WTC11 (cell line): ENCODE measurements at places on chromosomes 2 and 18.

GRCh38 chr2:8094526-8094925 is 587.3 kb upstream of the ID2 start:
- DNase-seq, result no peak

DNA sequence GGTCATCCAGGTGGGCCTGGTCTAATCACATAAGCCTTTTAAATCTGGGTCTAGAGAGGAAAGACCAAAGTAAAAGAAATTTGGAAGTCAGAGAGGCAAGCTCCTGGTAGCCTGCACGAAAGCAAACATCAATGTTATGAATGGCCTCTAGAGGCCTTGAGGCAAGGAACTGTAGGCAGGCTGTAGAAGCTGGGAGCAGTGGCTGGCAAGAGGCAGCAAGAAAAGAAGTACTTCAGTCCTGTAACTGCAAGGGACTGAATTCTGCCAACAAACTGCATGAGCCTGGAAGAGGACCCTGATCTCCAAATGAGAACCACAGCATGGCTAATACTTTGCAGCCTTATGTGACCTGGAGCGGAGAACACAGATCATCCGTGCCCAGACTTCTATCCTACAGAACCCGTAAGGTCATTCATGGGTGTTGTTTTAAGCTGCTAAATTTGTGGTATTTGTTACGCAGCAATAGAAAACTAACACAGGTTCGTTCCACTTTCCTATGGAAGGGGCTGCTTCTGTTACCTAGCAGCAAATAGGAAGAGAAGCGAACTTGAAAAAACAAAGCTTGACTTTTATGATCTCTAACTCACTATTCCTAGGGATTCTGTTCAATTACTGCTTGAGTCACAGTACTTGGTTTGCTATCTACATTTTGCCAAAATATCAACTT is 1.2 kb downstream of the IMMT start:
- no peak for DNase-seq

- DNase-seq, result no peak
Observed at GRCh38 chr2:145736871-145737270, 1217.0 kb upstream of the ZEB2 start.

DNA sequence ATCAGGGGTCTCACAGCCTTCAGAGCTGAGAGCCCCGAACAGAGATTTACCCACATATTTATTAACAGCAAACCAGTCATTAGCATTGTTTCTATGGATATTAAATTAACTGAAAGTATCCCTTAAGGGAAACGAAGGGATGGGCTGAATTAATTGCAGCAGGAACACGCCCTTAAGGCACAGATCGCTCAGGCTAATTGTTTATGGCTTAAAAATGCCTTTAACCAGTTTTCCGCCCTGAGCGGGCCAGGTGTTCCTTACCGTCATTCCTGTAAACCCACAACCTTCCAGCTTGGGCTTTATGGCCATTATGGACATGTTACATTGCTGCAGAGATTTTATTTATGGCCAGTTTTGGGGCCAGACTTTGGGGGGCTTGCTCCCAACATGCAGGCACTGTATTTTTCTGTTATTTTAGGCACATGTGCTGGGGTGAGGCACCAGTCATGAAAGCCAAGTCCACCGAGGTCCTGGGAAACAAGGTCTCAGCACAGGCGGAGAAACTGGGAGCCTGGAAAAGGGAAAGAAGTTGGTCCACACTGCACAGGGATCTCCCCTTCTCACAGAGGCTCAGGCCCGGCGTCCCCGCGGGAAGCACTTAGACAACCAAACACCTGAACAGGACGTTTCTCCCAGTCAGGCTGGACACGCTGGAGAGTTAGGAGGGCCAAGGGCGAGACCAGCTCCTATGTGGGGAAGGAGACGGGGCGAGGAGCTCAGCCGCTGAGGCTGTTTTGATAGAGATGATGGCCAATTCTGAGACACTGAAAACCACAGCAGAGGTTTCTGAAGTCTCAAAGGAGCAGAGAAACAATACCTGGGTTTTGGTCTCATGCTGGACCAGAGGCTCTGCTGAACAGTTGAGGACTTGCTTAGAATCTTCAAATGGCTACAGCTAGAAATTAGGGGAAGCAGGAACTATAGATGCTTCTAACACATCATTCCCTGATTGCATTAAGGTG is 86.7 kb downstream of the TMEM18 start:
- no peak for DNase-seq

DNA sequence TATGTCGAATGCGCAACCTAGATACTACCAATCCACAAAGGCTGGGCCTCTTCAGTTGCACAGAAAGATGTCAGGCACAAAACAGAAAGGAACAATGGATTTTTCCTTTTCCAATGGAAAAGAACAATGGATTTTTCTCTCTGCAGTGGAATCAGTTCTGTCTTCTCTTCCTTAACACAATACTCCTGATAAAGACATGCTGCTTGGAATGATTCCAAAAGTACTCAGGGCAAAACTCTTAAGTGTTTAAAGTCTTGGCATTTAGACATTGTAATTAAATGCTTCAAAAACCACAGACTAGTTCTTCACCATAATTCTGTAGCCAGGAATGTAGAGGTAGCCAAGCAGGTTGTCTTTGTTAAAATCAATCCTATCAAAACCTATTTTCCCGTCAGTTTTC is 46.7 kb upstream of the FLACC1 start:
- DNase-seq, result no peak

DNA sequence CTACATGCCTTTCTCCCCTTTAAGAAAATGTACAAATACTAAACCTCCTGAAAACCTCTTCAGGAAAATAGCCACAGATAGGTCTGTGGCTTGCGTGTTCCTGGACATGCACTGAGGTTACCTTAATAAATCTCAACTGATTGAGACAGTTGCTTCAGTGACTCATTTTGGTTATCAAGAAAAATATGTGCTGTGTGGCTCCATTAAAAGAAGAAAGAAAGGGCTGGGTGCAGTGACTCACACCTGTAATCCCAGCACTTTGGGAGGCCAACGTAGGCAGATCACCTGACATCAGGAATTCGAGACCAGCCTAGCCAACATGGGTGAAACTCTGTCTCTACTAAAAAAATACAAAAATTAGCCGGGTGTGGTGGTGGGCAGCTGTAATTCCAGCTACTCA is 27.1 kb downstream of the CREG2 start:
- no peak for DNase-seq

- no peak for DNase-seq
Observed at GRCh38 chr2:42216694-42217093, 47.5 kb downstream of the EML4 start.

DNA sequence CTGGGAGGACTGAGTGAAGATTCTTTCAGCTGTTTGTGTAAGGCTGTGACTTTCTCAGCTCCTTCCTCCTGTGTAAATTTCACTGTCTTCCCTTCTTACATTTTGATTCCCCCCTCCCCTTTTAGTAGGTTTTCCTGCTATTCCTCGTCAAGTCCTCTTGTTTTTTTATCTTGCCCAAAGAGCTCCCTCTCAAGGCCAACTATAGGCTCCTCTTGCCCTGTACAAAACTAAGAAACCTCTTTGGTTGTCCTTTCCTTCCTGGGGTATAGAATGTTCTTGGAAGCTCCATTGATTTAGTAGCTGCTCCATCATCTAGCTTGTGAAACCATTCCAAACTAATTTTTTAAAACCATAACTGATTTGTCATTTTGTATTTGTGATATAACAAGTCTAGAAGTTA is 7.3 kb downstream of the CCDC121 start:
- no peak for DNase-seq

DNA sequence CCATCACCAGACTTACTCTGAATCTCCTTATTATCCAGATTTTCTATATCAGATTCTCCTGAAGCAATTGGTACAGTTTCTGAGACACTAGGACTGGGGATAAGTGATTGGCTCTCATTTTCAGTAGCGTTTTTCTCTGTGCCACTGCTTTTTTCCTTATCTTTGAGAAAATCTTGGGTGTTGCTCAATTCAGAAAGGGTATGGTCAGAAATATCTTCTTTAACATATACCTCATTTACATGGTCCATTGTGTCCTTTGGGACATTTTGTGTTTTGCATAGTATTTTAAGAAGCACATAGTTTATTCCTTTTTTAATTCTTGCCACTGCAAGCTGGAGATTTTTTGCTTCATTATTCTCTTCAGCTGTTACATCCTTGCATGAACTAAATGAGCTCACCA is 56.6 kb upstream of the SCN9A start:
- no peak for DNase-seq

DNA sequence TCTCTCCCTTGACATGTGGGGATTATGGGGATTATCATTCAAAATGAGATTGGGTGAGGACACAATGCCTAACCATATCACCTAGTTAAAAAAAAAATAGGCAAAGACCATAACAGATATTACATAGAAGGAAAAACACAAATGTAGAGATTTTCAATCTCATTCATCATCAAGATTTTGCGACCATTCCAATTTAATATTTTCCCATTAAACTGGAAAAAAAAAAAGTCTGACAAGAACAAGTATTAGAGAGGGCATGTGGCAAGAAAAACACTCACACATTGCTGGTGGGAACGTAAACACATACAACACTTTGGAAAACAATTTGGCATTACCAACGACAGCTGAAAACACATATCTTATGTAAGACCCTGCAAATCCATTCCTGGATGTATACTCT is 71.0 kb upstream of the MYCN start:
- no peak for DNase-seq

- no peak for DNase-seq
Observed at GRCh38 chr2:1662606-1663180, 81.6 kb downstream of the PXDN start.

GRCh38 chr2:200101922-200102321 is 146.5 kb downstream of the MAIP1 start:
- no peak for DNase-seq

DNA sequence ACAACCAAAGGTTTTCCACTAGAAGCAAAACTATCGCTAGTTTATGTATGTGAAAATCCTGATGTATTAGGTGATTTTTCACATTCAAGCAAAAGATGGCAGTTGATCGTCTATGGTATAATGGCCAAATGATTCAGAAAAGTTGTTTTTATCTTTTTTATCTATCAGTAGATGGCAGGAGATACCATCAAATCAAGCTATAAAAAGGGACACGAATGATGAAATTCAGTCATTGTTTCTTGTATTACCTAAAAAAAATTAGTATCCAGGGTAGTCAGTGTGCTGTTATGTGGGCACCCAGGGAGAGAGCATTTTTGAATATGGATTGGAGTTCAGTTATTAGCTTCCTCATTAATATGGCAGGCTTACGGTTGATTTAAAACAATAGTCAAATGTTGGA is 22.9 kb upstream of the CAVIN2 start:
- no peak for DNase-seq

DNA sequence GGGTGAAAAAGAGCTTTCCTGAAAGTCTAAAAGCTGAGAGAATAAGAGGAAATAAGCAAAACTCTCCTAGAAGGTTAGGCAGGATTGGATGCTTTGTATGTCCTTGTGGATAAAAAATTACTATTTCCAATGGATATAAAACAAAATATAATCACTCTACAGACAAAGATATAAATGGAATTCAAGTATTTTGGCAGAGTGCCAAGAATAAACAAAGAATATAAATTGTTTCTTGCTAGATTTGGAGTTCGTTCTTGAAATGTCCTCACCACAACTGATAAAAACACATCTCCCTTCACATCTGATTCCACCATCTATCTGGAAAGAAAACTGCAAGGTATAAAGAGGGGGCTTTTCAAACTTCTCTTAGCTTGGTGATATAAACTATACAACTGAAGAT is 13.3 kb downstream of the SULT1C3 start:
- no peak for DNase-seq

GRCh38 chr2:27489118-27489497 is 435 bp downstream of the IFT172 start:
- no peak for DNase-seq

DNA sequence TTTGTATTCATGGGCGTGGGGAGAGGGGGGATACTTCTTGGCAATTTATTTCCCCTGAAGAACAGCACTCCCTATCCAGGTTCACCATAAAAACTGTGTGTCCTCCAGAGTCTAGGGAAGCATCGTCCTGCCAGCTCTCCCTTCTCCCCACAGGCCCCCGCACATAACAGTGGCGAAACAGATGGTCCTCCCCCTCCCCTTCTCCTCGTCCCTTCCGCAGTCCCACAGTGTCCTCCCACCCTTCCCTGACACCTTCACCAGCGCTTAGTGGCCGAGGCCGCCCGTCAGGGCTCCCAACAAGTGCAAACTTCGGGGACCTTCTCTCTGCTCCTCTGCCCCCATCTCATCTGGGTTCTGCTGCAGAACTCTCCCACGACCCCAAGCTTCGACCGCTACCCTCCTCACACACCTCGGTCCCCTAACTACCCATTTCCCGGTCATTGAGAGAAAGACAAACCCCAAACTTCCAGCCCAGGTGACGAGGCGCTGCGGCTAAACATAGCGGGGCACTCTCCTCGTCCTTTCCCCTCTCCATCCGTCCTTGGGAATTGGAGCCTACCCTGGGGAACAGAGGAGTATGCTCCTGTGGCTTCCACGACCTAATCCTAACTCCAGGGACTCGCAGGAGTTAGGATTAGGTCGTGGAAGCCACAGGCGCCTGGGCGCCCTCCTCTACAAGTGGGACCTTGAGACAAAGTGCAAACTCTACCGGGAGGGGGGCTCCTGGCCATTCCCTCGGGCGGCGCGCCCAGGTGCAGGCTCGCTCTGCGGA is 971 bp downstream of the ZNF385B start:
- DNase-seq, result peak; percentile 29

DNA sequence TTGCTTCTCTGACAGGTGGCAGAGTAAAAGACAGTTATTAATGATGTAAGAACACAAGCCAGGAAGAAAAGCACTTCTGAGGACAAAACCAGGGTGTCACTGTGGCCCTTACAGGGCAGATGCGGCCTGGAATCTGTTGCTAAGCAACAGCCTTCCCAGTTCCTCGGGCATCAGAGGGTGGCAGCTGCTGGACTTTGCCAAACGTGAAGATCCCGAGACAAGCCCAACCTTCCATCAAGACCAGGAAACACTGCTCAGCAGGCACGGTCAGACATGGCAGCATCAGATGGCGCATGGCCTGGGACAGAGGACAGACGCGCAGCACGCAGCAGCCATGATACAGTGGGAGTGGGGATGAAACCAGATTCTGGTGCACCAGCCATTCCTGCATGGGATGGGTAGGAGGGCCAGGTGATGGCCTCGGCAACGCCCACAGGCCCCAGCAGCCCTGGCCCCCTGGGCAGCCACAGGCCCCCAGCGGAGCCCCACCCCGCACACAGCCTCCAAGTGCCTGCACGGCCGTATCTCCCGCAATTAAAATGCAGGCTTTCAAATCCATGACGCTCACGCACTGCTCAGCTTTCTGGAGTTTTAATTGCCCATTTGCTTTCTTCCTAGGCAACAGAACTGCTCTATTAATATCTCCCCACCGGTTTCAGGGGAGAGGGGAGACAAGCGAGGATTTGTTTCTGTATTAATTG is 89.0 kb downstream of the EIPR1 start:
- no peak for DNase-seq

GRCh38 chr2:38690499-38691420 is 24.8 kb downstream of the GALM start:
- no peak for DNase-seq

- no peak for DNase-seq
Observed at GRCh38 chr2:20615466-20616241, 35.2 kb downstream of the HS1BP3 start.

DNA sequence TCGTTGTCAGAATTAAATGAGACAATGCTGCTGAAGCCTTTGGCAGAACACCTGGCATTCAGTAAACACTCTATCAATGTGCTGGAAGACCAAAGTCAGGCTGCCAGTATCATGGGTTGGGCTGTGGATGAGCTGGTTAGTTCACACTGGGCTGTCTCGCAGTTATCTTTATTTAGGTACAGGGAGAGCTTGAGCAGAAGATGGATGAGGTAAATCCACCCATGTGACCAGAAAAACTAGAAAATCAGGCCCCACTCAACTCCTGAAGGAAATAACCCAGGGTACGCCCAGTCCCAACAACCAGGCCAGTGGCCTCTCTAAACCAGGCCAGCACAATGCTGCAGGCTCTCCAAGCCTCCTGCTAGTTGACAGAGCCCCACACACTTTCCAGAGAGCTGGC is 330.3 kb downstream of the TNS1 start:
- no peak for DNase-seq

- no peak for DNase-seq
Observed at GRCh38 chr2:233356546-233357308, 2.4 kb downstream of the DGKD start.
